GM23248 (cell line): ENCODE measurements at places on chromosomes 13 and 19.
A peak's percentile ranks its signal among the peaks of the same experiment; 100 is the strongest.

DNA sequence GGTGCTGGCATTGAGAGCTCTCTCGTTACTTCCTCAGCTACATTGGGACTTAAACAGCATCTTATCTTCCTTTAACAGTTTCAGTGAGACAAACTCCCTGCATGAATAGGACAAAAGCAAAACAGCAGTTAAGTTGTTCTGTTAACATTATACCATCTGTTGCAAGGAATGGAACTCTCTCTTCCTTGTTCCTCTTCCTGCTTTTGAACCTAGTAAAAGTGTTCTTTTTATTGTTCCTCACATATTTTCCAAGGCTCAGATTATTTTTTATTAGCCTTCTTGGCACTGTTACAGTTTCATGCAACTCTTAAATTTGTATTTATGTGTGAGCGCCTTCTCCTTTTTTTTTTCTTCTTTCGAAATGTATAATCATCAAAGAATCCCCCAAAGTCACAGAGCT lies 202.6 kb upstream of the UFM1 start:
- no peak for DNase-seq

GRCh38 chr19:51251468-51251820 lies 564 bp downstream of the SIGLECL1 start:
- DNase-seq: no peak

GRCh38 chr13:98834254-98834960 lies 81.9 kb upstream of the SLC15A1 start:
- DNase-seq: no peak

DNA sequence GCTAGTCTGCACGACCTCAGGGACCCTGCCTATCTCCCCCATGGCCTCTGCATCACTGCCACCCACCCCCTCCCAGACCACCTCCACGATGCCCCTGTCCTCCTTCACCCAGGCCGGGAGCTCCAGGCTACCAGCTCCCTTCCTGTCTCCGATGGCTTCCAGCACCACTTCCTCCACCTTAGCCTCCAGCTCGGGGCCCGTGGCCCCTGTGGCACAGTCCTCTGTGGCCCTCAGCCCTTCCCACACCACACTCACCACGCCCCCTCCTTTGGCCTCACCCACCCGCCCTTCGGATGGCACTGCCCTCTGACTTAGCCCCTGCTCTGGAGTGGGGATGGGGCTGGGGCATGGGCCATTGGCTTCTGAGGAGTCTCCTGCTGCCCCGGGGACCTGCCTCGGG lies 7.2 kb downstream of the PALM3 start:
- no peak for DNase-seq

- DNase-seq: peak; percentile 27
These were observed 5.3 kb upstream of the CSNK1G2 start for GRCh38 chr19:1935484-1936208.

- no peak for DNase-seq
These were observed 160.1 kb downstream of the SPRY2 start for GRCh38 chr13:80180740-80181355.

DNA sequence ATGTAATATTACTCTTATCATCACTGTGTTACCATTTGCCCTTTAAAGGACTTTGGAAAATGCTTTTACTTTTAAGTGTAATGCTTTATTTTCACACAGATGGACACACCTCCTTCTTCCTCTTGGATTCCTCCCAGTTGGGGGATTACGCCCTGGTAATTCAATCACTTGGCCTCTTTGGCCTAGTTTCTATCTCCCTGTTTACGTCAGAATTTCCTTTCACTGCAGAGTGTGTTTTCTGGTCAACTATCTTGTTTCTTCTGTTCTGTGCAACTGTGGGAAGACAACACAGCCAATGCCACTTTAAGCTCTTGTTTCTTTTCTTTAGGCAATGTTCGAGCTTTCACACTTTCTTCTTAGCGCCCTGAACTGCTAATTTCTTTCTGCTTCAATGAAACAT lies 257.3 kb upstream of the MAB21L1 start:
- DNase-seq: no peak

DNA sequence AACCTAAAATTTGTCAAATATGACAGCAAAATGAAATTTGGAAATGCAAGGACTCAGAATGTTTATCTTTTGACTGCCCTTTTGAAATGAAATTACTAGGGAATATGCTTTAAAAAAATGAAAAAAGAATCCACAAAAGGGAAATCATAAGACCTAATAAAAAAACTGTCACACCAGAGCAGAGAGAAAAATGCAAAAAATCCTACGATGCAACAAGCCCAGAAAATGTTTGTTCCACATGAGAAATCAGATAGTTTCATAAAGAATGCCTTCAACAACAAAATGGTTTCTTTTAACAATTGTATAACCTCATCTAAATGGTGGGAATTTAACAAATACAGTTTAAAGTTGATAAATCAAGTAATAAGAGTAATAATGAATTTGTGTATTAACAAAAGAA lies 8.0 kb downstream of the LPAR6 start:
- DNase-seq: peak; percentile 22

DNA sequence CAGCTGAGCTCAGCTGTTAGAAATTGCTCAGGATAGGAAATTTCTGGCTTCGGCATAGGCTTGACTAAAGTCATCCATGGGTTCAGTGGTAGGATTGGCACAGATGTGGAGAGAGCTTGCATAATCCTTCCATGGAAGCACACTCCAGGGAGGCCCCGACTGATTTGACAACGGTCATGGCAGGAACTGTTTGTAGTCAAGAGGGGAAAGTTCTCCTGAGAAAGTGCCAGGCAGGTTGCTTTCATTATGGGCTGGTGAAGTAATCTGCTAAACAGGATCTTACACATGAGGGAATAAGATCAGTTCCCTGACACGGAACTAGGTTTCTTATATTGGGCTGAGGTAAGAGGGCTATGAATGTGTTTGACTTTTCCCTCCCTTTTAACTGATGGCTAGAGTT lies 120.1 kb downstream of the RGCC start:
- peak; percentile 70 for DNase-seq

DNA sequence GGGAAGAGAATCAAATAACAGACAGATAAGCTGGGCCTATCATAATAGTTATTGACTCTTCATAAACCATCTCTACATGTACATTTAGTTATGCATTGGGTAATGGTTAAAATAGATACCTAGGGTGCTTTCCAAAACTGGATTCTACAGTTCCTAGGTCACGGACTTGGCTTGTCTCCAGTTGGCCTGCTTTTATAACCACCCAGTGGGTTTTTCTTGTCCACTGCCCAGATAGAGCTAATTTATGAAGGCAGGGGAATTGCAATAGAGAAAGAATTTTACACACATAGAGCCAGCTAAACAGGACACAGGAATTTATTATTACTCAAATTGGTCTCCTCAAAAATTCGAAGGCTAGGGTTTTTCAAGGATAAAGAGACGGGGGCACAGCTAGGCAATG lies 97.3 kb downstream of the FAM216B start:
- no peak for DNase-seq

DNA sequence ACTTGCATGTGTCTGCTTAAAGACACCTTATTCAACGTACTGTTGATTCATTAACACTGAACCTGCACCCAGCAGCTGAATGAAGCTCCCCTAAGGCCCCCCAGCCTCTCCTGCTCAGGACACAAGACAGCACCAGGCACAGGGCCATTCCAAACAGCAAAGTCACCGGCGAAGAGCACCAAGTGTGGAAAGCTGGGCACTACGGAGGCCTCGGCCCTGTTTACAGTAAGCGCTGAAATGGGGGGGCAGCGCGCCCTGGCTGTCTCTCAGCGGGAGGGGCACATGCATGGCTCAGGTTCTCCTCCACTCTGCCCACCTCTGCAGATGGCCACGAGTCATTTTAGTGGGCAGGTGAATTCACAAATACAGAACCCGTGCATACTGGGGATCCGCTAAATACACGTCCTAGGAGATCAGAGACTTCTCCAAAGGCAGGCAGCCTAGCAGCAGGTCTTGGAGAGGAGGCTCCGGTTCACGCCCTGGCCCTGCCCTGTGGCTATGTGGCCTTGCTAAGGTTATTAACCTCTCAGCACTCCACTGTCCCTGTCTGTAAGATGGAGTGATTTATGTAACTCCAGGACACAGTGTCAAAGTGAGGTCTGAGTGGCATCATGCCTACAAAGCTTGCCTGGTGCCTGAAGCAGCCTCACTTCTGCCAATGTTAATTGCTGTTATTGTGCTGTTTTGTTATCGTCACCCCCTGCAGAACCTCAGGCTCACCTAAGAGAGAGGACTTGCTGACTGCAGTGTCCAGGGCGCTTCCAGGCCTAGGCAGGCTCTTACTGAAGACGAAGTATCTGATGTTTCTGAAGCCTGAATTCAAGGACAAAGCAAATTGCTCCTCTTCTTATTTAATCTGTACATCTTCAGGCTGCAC lies 207.4 kb upstream of the SOX1 start:
- no peak for DNase-seq

GRCh38 chr13:79496188-79496587 lies 15.2 kb downstream of the NDFIP2 start:
- no peak for DNase-seq

DNA sequence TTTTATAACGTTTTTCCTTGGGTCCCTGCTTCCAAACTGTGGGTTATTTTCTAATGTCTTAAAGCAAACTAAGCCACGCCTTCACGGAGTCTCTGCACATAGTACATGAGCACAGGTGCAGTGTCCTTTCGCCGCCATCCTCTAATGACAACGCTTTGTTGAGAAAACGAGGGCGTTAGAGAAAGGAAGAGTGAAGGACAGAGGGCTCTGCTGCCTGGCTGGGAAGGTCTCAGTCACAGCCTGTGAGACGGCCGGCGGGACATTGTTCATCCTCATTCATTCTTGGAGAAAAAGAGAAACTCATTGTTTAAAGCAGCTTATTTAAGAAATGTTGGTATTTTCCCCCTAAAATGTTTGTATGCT lies 9.5 kb downstream of the IL17D start:
- peak; percentile 52 for DNase-seq

DNA sequence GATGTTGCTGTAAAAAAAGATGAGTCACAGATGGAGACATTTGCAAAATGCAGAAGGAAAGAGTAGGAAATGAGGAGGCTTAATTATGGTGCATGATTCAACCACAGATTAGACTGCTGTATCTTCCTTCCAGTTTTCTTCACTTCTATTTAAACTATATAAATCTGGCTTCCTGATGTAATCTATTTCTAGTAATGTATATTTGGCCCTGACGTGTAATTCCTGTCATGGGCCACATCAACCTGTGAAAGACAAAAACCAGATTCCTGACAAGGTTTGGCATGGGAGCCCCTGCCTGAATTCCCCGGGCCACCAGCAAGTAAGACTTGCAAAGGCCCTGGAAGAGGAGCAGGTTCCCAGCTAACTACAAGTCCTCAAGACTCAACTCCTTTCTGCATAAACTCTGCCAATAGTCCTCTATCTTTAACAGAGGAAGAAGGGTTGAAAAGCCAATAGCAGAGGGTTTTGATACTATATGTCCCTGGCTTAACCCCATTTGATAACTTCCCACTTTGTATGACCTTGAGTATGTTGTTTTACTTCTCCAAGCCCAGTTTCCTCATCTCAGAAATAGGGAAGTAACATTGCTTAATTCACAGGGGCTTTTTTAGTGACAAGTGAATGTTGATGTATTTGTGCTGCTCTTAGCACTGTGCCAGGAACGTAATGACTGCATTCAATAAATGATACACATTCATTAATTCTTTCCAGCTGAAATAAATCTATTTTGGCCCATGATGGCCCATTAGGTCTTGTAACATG lies 172.7 kb downstream of the SPRY2 start:
- DNase-seq: peak; percentile 64

GRCh38 chr13:40981949-40982348 lies 37.2 kb downstream of the ELF1 start:
- DNase-seq: no peak

- DNase-seq: peak; percentile 84
These were observed 6.9 kb downstream of the PEAK3 start for GRCh38 chr19:2274931-2275535.

GRCh38 chr13:112101360-112101930 lies 34.5 kb downstream of the SOX1 start:
- no peak for DNase-seq

DNA sequence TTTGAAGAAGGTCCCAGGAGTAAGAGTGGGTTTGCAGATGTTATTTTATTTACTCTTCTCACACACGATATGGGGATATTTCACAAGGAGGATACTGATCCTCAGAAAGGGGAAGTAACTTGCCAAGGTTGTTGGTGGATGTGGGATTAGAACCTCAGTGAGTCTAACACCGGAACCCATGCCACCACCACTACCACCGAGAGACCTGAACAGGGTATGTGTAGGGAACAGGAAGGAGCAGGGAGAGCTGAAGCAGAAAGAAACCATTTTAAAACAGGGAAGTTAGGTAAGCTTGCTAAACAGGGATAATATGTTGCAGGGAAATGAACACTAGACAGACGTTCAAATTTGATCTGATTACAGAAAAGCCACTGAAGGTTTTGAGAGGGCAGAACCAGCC lies 11.6 kb upstream of the CEACAM3 start:
- no peak for DNase-seq

GRCh38 chr13:78598966-78599644 lies 4.2 kb downstream of the POU4F1 start:
- no peak for DNase-seq

GRCh38 chr13:78215458-78216108 lies 297.0 kb upstream of the EDNRB start:
- no peak for DNase-seq

DNA sequence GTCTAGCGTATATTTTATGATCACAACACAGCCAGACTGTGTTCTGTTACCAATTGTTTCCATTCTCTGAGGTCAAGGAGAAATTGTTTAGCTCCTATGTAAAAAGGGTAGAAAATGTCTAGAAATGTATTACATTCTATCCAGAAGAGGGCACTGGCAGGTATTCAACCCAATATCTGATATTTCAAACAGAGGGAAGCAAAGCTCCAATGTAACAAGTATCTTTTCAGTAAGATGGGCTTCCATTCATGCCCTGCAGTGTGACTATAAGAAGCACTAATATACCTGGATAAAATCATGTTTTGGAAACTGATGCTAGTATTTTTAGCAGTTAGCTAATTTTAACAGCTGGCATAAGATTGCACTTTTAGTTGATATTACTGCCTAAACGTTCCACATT lies 312.7 kb downstream of the FGF14 start:
- DNase-seq: peak; percentile 44

- no peak for DNase-seq
These were observed 361.8 kb downstream of the KCNRG start for GRCh38 chr13:50376895-50377575.

GRCh38 chr13:108980237-108980636 lies 350.8 kb downstream of the MYO16 start:
- DNase-seq: no peak

DNA sequence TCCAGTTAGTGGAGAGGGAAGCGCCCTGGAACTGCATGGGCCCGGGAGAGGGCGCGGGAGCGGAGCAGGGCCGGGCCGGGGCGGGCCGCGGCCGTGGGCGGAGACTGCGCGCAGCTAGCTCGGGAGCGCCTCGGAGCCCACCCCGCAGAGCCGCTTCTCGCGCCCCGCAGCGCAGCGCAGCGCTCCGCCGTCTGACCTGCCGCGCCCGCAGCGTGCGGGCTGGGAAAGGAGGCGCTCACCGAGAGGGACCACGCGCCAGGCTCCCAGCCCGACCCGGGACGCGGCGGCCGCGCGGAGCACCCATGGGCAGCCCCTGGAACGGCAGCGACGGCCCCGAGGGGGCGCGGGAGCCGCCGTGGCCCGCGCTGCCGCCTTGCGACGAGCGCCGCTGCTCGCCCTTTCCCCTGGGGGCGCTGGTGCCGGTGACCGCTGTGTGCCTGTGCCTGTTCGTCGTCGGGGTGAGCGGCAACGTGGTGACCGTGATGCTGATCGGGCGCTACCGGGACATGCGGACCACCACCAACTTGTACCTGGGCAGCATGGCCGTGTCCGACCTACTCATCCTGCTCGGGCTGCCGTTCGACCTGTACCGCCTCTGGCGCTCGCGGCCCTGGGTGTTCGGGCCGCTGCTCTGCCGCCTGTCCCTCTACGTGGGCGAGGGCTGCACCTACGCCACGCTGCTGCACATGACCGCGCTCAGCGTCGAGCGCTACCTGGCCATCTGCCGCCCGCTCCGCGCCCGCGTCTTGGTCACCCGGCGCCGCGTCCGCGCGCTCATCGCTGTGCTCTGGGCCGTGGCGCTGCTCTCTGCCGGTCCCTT lies at the start of gene MLNR:
TSS of gene MLNR (plus strand) at position 303 of the 820 bp plus-strand sequence. CDS start at position 303, 0 bp downstream.
- peak; percentile 52 for DNase-seq
